SJSA1 (cell line): ENCODE measurements at places on chromosomes 4 and X. TPM values are rescaled to one million over a fixed set of nuclear protein-coding genes. Genes with fewer than 3 reads are reported as not detected.

SAGE1 gene
- not detected in 2 replicates for total RNA-seq

CYTL1 gene
- 0.76 and 1.3 TPM in 2 replicates for total RNA-seq

GRCh38 chrX:53715346-53715924, 28.9 kb upstream of the HUWE1 start:
- H3K4me3 ChIP-seq: no peak overlapping the region
- peaks cover 8% of the 10 kb centered on the region for H3K4me1 ChIP-seq
- no peaks in the 10 kb centered on the region for H3K36me3 ChIP-seq
- no peak overlapping the region for H3K27ac ChIP-seq

DNA sequence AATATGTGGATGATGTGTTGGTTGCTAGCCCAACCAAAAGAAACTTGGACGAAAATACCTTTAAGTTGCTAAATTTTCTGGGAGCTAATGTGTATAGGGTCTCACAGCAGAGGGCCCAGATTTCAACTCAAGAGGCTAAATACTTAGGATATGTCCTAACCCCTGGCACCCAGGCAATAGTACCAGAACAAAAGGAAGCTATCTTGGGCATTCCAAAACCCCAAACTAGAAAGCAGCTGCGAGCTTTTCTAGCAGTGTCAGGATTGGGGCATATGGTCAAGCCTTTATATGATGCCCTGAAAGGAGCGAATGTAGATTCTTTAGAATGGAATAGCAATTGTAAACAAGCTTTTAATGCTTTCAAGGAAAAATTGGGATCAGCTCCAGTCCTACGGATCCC, 10.6 kb downstream of the CXCL2 start:
- no peaks in the 10 kb centered on the region for H3K36me3 ChIP-seq
- no peaks in the 10 kb centered on the region for H3K4me1 ChIP-seq
- no peaks in the 10 kb centered on the region for H3K27me3 ChIP-seq
- no peak for DNase-seq
- no peak overlapping the region for H3K27ac ChIP-seq

GRCh38 chr4:1347410-1347864, 429 bp downstream of the UVSSA start:
- no peaks in the 10 kb centered on the region for H3K27me3 ChIP-seq
- peaks cover 7% of the 10 kb centered on the region for H3K36me3 ChIP-seq
- peak overlapping the region; percentile 78 for H3K27ac ChIP-seq
- peaks cover 11% of the 10 kb centered on the region for H3K4me1 ChIP-seq
- H3K4me3 ChIP-seq: peak overlapping the region; percentile 90

OPN1MW gene
- not detected in 2 replicates for total RNA-seq

GRCh38 chr4:19164334-19164733, 1087.4 kb upstream of the SLIT2 start:
- no peaks in the 10 kb centered on the region for H3K27me3 ChIP-seq
- no peak overlapping the region for H3K4me3 ChIP-seq
- H3K27ac ChIP-seq: no peak overlapping the region
- DNase-seq: no peak
- no peaks in the 10 kb centered on the region for H3K36me3 ChIP-seq

DNA sequence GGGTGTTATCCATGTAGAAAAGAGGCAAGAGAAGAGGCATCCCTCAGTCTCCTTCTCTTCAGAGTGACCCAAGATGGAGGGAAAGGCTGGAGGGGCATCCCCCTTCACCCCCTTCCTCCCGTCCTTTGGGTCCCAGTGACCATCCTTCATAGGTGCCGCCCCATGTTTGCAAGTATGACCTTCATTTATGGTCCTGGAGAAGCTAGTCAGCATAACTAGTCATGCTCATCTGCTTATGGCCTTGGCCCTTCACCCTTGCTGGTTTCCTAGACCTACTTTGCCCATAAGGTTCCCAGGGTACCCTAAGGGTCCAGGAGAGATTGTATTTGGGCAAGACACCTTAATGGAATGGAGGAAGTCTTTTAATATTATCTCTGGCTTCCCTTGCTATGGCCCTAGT, 46.7 kb downstream of the HMGB2 start:
- H3K4me3 ChIP-seq: no peak overlapping the region
- no peak for DNase-seq
- H3K27ac ChIP-seq: no peak overlapping the region

GRCh38 chr4:87838890-87839591, 6.3 kb downstream of the MEPE start:
- H3K27ac ChIP-seq: no peak overlapping the region
- H3K4me3 ChIP-seq: no peak overlapping the region
- no peak for DNase-seq
- no peaks in the 10 kb centered on the region for H3K27me3 ChIP-seq

DNA sequence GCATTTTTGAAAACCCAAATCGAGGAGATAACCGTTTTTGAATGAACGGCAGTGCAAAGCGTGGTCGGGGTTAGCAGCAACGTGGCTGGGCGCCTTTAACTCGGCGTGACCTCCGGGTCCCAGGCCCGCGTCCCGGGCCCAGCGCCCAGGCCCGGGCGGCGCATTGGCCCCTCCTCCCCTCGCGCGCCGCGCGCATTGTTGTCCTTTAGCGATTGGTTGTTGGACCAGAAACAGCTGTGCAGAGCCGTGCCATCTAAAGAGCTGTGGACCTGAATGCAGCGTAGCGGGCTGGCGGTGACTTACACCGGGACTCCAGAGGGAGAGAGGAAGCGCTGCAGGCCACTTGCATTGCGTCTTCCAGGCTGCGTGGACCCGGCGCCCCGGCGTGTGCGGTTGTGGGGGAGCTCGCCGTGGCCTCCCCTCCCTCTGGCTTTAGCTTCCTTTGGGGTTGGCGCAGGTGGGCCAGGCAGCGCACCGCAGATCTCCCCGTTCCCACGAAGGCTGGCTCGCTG, at the start of gene STOX2:
Gene STOX2 (plus strand): TSS at position 227 of the 512 bp plus-strand sequence. CDS start 1,484 bp downstream, outside the sequence.
- H3K27ac ChIP-seq: no peak within 1 kb of the TSS
- no peaks in the 10 kb centered on the region for H3K36me3 ChIP-seq
- peaks cover 55% of the 10 kb centered on the region for H3K27me3 ChIP-seq
- peak within 1 kb of the TSS; percentile 24 for H3K4me3 ChIP-seq
- no peak for DNase-seq
- peaks cover 14% of the 10 kb centered on the region for H3K4me1 ChIP-seq

- DNase-seq: no peak
- H3K36me3 ChIP-seq: no peaks in the 10 kb centered on the region
- H3K27ac ChIP-seq: no peak overlapping the region
- no peaks in the 10 kb centered on the region for H3K4me1 ChIP-seq
Measured at GRCh38 chr4:117135634-117136354, 50.4 kb upstream of the TRAM1L1 start.

TKTL1 gene
- total RNA-seq: not detected in 2 replicates

DNA sequence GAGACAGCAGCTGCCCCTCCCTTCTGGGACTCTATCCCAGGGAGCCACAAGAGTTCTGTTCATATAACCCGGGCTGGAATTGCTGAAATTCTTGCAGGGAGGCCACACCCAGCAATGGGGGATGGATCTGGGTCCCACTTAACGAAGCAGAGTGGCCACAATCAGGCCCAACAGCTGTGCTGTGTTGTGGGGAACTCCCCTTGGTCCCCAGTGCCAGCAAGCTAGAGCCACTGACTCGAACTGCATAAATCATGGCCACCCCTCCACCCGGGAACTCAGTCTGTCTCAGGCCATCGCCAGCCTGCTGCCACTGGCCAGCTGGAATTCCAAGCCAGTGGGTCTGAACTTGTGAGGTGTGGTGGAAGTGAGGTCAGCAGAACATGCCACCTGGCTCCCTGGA, 111.1 kb downstream of the KLF8 start:
- H3K36me3 ChIP-seq: no peaks in the 10 kb centered on the region
- no peak for DNase-seq
- no peak overlapping the region for H3K4me3 ChIP-seq
- no peak overlapping the region for H3K27ac ChIP-seq
- no peaks in the 10 kb centered on the region for H3K27me3 ChIP-seq

RNF128 gene
- not detected in 2 replicates for total RNA-seq

GRCh38 chr4:101050088-101050836, 297.1 kb downstream of the PPP3CA start:
- no peaks in the 10 kb centered on the region for H3K36me3 ChIP-seq
- no peaks in the 10 kb centered on the region for H3K27me3 ChIP-seq
- H3K27ac ChIP-seq: no peak overlapping the region

- DNase-seq: no peak
- H3K27me3 ChIP-seq: no peaks in the 10 kb centered on the region
- no peak overlapping the region for H3K4me3 ChIP-seq
- H3K27ac ChIP-seq: no peak overlapping the region
- H3K36me3 ChIP-seq: no peaks in the 10 kb centered on the region
- H3K4me1 ChIP-seq: no peaks in the 10 kb centered on the region
Measured at GRCh38 chr4:2075171-2075986, 16.3 kb downstream of the NAT8L start.

DNA sequence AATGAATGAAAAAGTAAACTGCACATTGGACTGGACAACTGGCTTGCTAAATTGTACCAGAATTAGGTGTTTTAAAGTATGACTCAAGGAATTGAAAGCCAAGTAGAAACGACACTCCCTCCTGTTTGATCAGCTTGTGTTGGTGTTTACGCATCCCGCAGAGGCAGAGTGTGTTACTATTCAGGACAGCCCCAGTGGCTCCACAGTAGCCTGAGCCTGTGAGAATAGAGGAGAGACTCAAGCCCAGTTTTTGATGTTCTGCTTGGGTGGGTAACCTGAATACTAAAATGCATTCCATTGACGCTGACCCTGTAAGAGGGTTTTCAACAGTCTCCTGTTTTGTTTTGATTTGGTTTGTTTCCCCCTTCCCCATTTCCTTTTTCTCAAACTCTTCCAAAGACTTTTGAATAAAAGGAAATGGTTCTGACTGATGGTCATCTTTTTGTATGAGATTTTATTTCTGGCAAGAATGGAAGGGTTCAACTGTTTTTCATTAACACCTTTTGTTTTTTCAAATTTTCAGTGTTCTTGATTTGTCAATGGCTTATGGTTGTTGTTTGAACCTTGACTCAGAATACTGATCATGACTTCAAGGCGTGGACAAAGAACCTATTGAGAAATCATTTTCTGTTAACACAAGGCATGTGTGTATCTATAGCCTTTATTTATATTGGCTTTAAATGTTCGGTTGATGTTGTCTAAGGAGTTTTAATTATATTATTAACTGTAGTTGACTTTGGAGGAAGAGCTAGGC, 10.2 kb downstream of the ADGRL3 start:
- no peaks in the 10 kb centered on the region for H3K4me1 ChIP-seq
- no peak for DNase-seq
- H3K27ac ChIP-seq: no peak overlapping the region
